ENCODE measurements at places on chromosomes 5 and 9. TPM values are rescaled to one million over a fixed set of nuclear protein-coding genes. Genes with fewer than 3 reads are reported as not detected.

Gene SPATA31C1
- not detected for total RNA-seq

GRCh38 chr9:6552033-6552432 lies 93.5 kb downstream of the GLDC start:
- no peak for DNase-seq

DNA sequence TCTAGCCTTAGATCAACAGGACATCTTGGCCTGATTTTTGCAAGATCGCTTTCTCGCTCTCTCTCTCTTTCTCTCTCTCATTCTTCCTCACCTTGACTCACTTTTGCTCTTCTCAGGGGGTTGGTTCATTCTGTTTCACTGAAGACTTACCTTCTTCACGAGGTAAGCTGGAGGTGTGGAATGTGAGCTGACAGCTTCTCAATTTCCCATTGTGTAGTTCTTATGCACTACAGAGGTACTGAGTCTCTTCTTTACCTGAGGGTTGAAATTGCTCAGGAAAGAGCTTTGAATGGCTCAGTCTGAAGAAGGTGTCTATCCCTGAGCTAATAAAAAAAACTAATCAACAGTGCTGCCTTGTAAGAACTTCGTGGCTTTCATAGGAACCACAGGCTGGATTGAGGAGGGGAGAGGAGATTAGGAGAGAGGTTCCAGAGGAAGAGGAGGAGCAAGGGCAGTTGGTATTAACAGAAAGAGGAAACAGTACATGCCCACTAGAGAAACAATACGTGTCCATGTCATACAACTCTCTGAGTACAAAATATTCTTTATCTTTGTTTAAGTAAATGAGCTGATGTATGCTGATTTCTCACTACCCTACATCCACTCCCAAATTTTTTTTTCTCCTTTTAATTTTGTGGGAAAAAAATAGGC lies 192.2 kb downstream of the TMEM167A start:
- no peak for DNase-seq

DNA sequence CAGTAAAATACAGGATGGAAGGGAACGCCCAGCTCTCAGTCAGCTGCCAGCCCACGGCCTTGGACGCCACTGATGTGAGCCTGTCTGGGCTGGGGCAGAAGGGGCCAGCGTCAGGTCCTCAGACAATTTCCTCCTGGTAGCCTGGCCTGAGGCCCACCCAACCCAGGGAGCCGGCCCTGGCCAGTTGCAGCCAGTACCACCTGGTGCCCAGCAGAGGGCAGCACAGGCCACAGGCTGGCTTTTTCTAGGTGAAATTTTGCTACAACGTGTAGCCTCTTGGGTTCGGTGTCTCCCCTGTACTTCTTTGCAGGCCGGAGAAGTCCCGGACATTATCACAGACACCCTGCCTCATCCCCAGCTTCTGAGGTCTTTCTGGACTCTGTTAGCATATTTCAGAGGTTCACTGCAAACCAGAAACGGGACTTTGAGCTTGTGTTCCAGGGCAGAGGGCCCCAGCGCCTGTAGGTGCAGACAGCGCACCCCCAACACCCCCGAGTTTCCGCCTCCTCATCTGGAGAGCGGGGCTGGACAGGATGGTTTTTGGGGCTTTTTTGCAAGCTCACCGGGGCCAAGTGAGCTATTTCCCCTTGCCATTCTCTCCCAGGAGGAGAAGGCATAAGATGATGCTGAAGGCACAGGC lies 45.9 kb upstream of the KCNMB1 start:
- DNase-seq, result peak; percentile 54

GRCh38 chr5:108760512-108760911 lies 12.8 kb downstream of the FER start:
- DNase-seq, result no peak

Gene ESM1
- total RNA-seq, result not detected

DNA sequence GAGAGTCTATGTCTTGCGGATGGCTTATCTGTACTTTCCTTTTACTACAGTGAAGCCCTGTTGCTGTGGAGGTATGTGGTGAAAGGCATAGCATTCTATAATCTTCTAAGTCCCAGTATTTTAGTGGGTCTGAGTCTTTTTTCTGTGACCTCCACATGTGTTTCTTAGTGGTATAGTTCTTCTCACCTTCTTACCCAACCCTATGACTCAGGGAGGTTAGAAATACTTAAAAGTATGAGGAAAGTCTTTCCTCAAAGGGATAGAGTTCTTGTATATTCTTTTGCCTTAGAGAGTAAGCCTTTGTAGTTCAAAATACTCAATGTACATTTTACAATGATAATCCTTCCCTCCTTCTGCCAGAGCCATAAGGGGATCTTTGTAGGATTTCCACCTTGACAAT lies 621.9 kb upstream of the CTNND2 start:
- no peak for DNase-seq

GRCh38 chr5:140039561-140039960 lies 3.5 kb downstream of the NRG2 start:
- DNase-seq, result no peak
